ENCODE measurements at places on chromosomes 11 and 22.

DNA sequence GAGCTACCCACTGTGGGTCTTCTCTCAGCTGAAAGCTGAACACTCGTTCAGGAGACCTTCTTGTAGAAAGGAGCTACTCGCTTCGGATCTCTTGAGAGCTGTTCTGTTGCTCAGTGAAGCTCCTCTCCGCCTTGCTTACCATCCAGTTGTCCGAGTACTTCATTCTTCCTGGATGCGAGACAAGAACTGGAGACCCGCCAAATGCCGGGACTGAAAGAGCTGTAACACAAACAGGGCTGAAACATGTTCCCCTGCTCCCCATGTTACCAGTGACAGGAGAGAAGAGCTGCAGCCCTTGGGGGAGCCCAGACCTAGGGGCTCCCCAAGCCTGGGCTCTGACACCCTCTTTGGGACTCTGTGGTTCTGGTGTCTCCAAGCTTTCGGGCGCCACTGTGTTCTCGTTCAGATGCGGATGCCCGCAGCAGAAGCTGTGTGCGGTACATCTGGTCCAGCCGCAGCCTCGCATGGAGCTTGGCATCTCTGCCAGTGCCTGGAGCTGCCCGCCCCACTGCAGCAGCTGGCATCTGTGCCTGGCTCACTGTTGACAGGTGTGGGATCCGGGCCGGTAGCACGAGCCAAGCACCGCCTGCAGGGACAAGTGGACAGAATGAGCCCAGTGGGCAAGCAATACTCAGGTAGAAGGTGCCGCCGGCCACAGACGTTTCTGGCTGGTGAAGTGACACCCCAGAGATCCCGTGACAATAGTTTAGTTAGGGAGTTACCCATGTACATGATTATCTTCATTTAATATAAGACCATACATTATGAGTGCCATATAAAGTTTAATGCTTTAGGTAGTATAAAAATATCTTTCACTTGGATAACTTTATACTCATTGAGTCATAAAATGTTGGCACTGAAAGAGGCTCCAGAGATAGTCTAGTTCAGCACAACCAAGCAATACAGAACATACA is 49.1 kb downstream of the EMSY start:
- DNase-seq = no peak

GRCh38 chr22:21933413-21933812 is 19.2 kb downstream of the PPM1F start:
- no peak for DNase-seq

GRCh38 chr11:115871161-115871760 is 367.0 kb upstream of the CADM1 start:
- DNase-seq = no peak

DNA sequence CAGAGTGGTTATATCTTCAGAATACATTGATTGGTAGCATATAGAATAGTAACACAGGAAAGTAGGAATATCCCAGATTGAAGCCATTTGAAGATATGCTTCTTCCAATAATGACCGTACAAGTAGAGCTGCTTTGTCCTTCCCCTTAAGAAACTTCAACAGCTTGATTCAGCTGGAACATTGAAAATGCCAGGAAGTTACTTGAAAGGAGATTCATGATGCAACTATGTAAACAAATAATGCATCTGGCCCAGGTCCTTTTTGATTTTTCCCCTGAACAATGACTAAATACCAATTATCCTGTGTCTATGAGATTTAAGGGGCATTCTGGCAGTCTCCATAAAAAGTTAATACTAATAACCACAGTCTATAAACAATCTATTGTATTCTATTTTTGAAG is 3.0 kb downstream of the DKK3 start:
- no peak for DNase-seq

- no peak for DNase-seq
These were observed 203.7 kb downstream of the PGR start for GRCh38 chr11:100925935-100926334.
